Caudate nucleus (tissue), 63 donors: ENCODE measurements at places on chromosomes 3 and 15.

DNA sequence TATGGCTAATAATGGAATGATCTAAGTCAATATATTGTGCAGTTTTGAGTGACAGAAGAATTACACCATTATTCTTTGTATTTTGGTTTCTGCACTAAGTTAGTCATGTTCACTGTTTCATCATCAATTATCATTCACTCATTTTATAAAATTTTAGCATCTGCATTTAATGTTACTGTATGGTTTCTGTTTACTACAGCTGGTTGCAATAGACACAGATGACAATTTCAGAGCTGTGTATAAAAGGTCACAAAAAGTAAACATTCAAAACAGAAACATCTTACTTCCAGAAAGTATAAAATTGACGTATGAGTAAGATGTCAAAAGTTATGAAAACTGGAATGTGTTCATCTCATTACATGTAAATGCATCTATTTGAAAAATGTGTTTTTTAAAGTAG is 111.1 kb upstream of the GBE1 start:
- DNase-seq: no peak

- DNase-seq: no peak
Observed at GRCh38 chr3:47019201-47019600, 39.7 kb downstream of the NBEAL2 start.

DNA sequence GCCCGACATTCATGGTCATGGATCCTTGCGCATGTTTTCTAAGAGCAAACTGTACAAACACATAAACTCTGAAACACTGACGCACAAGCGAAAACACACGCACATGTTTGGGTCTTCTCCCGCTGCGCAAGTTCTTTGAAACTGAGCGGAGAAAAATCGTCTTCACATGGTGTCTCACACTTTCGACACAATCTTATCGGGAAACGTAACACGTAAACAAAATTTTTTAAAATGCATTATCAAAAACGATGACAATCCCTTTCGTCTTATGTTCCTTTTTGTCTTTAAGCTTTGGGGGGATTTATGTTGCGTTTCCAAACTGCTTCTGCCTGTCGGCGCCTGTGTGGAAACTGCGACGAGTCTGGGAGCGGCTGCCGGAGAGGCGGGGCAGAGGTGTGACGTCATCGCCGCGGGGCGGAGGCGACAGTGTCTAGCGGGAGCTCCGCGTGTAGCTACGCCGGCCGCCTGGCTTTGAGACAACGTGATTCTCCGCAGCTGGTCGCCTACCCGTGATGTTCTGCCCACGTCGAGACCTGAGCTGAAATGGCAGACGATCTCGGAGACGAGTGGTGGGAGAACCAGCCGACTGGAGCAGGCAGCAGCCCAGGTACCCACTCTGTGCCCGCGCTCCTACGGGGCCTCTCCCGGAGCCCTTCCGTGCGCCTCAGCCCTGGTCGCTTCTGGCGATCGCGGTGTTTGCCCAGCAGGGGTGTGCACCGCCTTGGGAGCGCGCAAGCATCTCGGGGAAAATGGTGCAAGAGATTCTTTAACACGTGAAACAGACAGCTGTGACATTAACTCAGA is at the start of gene CMSS1:
Gene CMSS1 (plus strand): TSS at position 426 of the 804 bp plus-strand sequence.
- DNase-seq: peak; percentile 89

DNA sequence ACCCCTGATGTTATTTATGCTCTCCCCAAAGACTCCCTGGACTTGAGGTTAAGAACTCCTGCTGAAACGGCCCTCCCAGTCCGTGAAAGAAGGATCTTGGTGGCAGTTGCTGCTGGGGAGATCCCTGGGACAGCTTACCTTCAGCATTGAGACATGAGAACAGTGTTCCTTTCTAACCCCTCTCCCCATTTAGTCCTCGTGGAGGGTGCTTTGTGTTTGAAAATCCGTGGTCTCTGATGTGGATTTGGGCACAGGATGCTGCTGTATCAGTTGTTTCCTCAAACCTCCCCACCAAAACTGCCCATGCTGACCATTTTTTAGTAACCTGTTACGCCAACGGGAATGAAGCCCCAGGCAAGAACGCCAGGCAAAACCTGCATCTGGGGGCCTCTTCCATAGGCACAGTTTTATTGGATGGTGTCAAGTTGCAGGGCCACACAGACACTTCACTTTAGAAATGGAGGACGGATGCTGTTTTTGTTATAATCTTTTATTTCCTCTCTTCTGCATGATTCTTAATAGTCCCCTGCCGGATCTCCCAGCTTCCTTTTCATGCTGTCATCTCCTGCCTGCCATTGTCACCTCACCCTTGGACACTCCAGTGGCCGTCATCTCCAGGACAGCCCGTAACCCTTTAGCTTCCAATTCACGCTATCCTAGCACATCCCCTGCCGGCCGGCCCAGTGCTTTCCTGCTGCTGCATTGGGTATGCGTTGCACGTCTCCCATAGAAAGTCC is 31.7 kb upstream of the CEMIP start:
- no peak for DNase-seq

DNA sequence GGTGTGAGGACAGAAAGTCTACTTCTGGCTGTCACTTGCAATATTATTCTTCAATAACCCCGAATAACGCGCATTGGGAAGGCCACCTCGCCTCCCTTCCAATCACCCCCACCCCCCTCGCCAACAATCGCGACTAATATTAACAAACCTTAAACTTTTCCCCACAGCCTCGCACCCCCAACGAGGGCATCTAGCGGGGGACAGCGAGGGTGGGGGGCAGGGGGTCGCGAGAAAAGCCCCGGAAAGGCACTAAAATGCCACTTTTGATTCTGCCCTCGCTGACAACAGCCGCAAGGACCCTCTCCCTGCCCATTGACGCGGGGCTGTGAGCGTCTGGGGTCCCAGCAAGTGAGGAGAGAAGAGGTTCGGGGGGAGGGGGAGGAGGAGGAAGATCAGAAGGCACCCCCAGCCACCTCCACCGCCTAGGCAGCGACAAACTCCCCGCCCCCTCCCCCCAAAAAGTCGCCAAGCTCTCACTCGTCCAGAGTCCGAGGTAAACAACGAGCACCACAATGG is 868 bp downstream of the SATB1 start:
- DNase-seq: no peak

DNA sequence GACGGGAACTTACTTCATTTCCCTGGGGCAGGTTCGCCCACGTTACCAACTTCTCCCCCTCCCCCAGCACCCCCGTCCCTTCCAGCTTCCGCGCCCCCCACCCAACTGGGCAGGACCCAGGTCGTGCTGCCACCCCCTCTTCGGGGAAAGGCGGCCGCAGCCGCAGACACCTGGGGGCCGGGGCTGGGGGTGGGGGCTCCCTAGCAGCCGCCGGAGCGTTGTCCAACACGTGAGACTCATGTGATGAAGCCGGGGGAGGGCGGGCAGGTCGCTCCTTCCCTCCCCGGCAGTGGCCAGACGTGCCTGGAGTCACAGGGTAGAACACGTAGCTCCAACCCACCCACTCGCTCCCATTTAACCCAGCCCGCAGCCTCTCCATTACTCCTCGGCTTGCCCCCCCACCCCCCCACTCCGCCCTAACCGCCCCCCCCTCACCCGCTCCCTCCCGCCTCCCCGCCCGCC is 240 bp upstream of the BHLHE40 start:
- peak; percentile 81 for DNase-seq

- peak; percentile 17 for DNase-seq
Observed at GRCh38 chr15:64461721-64462162, 1.4 kb downstream of the ZNF609 start.

- DNase-seq: no peak
Observed at GRCh38 chr15:77702211-77702957, 69.7 kb upstream of the LINGO1 start.

- no peak for DNase-seq
Observed at GRCh38 chr3:169913323-169913722, 2.0 kb downstream of the SAMD7 start.

- no peak for DNase-seq
Observed at GRCh38 chr3:170055209-170055608, 17.4 kb downstream of the GPR160 start.

DNA sequence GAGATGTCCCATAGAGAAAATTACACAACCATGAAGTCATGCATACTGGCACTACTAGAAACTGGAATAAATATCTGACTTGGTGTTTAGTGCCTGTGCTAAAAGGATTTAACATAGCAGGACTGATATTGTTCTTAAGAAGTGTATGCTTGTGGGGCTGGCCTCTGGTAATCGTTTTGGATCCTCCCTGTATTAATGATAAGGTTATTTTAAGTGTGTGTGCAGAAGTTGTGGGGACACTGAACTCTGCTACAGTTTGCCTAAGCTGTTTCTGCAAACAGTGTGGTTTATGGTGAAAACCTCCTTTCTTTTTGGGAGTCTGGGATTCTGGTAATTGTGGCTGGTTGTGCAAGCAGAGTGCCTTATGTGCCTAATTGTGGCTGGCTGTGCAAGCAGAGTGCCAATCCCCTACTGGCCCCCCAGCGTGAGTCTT is 120.8 kb downstream of the CLASP2 start:
- DNase-seq: no peak

- no peak for DNase-seq
Observed at GRCh38 chr3:59717679-59718205, 667.9 kb upstream of the CFAP20DC start.

DNA sequence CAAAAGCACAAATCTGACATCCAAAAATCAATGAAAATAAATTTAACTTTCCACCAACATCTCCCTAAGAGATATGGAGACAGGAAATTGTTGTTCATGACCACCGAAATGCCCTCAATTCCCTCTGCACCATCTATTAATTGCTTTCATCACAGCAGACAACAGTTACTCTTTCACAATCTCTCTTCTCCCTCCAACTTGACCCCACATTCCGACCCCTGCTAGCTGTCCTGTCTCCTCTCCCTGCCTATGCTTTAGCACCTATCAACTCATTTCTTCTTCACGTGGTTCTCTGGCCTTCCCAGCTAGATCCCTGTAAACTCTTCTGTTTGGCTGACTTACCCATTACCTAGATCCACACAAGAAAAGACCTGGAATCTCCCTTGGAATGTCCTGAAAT is 173.9 kb upstream of the ADAMTS9 start:
- no peak for DNase-seq

DNA sequence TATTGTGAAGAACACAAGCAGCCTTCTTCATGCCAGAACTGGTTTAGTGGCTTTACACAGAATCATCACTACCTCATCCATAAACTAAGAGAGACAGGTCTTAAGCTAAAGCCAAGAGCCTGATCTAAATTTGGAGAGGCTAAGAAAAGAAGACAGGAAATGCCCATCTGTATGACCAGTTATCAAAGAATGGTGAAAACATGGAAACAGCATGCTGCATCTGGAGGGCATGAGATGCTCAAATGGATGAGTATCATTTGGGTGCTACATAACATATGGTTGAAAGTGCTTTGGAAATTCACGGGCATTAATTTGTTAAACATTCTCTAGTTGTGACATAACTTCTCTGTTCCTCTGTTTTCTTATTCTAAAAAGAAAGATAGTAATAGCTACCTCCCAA is 112.5 kb downstream of the CPNE4 start:
- no peak for DNase-seq

- no peak for DNase-seq
Observed at GRCh38 chr15:85623315-85624049, 171.2 kb downstream of the KLHL25 start.

DNA sequence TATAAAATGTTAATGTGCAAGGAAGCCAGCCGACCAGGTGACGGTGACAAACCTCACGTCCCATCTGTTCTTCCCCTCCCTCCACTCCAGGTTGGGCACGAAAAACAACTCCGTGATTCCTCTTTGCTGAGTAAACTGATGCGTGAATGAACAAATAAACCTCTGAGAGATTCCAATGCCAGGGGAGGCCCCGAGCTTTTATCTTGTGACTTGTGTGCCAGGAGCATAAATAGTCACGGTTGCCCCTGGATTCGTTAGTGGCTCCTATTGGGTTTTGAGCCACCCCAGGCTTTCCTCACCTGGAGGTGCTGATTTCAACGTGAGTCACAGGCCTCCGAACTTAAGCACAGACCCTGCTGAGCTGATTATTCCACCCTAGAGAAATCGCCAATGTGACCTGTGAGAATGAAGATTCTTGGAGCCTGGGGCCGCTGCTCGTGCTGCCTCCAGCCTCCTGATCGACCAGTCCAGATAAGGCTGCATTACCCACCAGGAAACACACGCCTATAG is 119.2 kb downstream of the SHQ1 start:
- no peak for DNase-seq

DNA sequence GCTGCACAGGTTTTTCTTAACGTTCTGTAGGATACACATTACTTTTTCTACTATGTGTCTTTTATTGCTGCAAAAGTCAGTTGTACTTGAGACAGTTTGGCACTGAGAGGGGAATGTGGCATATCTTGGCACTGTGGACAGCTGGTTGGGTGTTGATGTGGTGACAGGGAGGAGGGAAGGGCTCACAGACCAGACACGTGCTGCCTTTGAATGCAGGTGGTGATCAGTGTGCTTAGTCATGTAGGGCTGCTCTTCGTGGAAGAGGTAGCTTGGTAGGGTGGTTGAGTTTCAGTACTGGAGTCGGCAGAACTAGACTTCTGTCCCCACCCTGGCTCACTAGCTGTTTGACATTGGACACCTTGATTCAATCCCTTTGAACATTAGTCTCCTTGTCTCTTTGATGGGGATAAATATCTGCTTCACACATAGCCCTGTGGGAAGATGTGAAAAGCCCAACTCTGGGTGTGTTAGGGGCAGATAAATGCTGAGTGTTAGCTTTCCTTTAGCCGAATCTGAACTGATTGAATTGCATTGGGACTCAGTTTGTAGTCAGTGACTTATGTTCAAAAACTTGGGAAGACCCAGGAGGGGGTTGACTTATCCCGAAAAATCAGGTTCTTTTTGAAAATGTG is 108.4 kb downstream of the PTPRG start:
- DNase-seq: no peak

GRCh38 chr3:139654637-139655365 is 23.0 kb downstream of the NMNAT3 start:
- no peak for DNase-seq

DNA sequence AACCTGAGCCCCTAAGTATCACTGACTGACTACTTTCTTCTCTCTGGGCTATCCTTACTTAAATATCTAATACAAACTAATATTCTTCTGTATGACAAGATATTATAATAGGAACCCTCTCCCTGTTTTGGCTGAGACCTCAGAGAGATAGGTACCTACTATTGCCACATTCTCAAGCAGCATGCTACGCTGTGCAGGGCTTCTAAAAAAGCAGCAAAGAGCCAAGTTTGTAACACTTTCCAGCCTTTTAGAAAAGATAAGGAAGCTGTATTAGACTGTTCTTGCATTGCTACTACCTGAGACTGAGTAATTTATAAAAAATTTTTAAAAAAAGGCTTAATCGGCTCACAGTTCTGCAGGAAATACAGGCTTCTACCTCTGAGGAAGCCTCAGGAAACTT is 126.8 kb upstream of the ABI3BP start:
- DNase-seq: no peak

- DNase-seq: no peak
Observed at GRCh38 chr3:35965908-35966307, 326.6 kb downstream of the ARPP21 start.
